ENCODE measurements at places on chromosomes 5 and 9.
A peak's percentile ranks its signal among the peaks of the same experiment; 100 is the strongest.

DNA sequence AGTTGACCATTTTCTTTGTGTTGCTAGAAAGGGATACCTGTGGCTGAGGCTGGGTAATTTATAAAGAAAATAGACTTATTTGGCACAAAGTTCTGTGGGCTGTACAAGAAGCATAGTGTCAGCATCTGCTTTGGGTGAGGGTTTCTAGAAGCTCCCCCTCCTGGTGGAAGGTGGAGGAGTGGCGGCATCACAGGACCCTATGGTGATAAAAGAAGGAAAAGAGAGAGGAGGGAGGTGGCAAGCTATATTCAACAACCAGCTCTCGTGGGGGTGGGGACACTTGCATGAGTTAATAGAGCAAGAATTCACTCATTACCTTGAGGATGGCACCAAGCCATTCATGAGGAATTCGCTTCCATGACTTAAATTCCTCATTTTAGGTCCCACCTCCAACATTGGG, 2041.4 kb upstream of the CDH9 start:
- no peak for DNase-seq

DNA sequence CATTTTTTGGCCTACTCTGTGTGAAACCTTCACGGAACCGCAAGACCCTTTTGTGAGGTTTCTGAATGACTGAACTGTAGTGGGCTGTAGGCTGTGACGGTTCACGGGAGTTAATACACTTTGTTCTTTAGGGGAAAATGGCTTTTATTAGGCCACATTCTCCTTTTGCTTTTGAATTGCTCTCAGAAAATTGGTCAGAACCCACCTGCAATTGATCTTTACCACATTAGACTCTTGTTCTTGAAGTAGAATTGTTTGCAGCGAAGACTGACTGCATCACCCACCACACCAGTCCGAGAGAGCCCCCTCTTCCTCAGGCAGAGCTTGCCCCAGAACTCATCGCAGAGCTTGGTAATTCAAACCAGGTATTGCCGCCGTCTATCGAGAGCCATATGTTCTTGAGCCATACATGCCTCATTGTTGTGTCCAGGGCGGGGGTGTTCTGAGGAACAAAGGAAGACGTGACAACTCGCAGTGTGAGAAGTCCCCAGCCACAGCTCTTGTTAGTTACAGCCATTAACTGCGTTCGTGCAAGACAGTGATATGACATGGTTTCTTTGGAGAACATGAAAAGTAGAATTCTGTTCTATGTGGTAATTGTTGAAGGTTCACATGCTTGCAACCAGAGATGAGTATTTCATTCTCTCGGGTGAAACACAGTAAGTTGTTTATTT, 166.4 kb upstream of the OTULINL start:
- no peak for DNase-seq

GRCh38 chr9:68492806-68493205, 47.9 kb downstream of the TMEM252 start:
- no peak for DNase-seq

GRCh38 chr5:43019614-43020398, 20.3 kb downstream of the ANXA2R start:
- DNase-seq: no peak

DNA sequence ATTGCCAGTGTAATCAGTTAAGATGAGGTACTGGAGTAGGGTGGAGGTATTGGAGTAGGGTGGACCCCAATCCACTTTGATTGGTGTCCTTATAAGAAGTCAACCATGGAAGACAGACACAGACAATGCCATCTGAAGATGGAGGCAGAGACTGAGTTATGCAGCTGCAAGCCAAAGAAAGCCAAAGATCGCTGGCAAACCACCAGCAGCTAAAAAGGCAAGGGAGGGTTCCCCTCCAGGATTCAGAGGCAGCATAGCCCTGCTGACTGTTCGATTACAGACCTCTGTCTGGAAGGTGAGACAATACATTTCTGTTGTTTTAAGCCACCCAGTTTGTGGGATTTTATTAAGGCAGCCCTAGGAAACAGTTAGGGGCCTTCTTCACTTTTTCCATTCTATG, 30.5 kb upstream of the CKMT2 start:
- DNase-seq: no peak

- DNase-seq: no peak
Measured at GRCh38 chr9:101437806-101438232, 2.2 kb upstream of the ALDOB start.

DNA sequence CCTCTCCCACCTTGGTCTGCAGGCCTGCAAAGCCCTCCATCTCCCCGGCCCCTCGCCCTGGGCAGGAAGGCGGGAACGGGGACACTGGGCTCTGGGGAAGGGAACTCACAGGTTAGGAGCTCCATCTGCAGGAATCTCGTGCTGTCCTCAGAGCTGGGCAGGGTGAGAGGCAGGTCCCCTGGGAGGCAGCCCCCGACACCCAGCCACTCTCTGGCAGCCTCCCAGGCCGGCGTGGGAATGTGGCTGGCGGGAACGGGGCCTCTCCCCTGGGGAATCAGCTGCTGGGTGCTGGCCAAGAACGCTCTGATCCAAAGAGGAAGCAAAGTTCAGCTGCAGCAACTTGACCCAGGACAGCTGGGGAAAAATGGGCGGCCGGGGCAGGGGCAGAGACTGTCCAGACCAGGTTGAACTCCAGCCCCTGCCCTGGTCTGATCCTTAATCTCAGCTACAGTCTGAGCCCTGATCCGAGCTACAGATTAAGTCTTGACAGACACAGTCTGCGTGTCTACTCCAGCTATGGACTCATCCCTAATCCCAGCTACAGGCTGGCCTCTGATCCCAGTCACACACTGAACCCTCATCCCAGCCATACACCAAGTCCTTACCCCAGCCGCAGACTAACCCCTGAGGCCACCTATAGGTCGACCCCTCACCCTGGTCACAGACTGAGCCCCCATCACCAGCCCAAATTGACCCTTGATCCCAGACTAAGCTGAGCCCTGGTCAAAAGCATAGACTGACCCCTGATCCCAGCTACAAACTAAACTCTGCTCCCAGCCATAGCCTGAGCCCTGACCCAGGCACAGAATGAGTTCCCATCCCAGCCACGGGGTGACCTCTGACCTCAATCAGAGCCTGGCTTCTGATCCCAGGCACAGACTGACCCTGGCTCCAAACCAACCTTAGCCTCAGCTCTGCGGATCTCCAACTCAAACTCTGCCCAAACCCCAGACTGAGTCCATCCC, 37.3 kb upstream of the EGFL7 start:
- DNase-seq: peak; percentile 83

DNA sequence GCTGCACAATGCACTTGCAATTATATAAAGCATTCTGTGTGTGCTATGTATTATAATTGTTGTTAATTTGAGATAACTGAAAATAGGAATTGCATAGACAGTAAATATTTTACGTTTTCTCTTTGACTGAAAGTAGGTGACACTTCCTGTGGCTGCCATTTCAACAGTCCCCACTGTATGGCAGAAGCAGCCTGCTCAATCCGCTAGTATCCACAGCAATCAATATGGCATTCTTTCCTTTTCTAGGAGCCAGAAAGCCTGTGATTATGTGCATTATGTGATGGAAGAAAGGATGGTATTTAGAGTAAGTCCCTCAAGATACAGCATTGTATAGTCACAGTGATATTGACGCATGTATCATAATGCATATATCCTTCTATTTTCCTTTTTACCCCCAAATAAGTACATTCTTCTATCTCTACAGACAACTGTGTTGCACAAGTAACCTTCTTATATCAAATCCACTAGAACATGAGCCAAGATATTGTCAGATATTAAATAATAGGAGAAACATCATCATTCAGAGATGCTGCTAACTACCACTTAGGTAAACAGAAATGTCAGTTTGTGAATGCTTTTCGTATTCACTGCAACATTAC, 59.7 kb downstream of the CARTPT start:
- no peak for DNase-seq

GRCh38 chr5:57839437-57840079, 356.9 kb upstream of the ACTBL2 start:
- DNase-seq: no peak

DNA sequence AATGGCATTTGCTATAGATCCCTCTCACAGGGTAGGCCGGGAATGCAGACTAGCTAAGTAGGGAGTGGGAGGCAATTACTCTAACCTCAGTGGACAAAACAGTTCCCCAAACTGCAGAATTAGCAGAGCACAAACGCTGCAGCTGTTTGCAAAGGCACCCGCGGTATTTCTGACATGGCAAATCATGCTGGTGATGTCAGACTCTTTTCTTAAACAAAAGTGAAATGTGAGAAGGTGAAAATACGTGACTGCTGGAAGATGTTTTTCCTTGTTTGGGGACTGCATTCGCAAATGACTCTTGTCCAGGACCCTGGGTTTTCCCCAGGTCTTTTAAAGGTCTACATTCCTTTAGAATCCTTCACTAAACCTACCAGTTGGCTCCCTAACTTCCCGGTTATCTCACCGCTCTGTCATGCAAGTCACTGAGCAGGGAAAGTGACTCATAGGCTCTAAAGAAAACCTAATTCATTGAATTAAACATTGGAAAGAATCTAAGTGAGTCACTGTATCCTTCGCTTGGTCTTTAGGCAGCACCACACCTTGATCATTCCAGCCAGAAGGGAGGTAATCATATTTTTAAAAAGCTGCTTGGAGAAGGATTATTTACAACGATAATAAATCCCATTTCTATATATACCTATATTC, 91.5 kb upstream of the DNAH5 start:
- peak; percentile 50 for DNase-seq

GRCh38 chr5:128491291-128491690, 46.8 kb downstream of the FBN2 start:
- DNase-seq: no peak

DNA sequence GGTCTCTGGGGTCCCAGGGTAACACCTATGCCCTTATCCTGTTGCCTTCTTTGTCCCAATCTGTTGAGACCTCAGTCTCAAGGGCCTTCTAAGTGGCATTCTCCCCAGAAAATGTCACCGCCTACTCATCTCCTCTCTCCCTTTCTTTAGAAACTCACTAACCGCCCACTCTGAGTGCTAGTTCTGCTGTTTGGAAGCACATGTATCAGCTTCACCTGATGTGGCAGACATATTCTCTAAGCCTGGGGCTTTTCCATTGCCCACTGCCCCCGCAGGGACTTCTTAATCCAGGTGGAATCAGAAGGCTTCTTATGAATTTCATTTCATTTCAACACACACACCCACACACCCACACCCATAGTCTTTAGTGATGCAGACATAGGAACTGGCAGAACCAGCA, 165.1 kb downstream of the ASTN2 start:
- no peak for DNase-seq

DNA sequence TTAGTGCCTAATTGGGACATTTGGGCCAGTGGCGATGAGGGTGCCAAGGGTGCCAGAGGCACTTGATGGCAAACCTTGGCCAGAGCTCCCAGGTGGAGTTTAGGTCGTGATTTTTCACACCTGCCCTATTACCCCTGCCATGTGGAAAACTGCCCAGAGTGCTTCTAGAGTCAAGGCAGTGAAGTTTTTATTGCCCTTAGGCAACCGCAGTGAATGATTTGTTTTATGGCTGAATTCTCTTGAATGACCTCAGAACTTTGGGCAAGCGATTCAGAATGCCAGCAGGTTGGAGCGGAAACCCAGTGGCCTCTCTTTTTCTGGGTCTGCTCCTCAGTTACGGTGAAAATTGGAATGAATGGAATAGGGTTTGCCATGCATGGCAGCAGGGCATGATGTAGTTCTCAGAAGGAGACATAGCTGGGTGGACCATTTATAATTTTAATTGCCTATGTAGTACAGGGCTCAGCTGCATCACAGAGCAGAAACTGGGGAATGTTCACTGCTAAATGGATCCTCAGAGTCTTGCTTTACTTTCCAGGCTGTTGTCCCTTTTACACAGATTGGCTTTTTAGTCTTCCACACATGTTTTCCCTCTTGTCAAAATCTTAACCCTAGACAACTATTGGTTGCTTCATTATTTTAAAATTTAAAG, 820.0 kb upstream of the SEMA6A start:
- no peak for DNase-seq

- no peak for DNase-seq
Measured at GRCh38 chr9:91285729-91286353, 75.9 kb downstream of the AUH start.

DNA sequence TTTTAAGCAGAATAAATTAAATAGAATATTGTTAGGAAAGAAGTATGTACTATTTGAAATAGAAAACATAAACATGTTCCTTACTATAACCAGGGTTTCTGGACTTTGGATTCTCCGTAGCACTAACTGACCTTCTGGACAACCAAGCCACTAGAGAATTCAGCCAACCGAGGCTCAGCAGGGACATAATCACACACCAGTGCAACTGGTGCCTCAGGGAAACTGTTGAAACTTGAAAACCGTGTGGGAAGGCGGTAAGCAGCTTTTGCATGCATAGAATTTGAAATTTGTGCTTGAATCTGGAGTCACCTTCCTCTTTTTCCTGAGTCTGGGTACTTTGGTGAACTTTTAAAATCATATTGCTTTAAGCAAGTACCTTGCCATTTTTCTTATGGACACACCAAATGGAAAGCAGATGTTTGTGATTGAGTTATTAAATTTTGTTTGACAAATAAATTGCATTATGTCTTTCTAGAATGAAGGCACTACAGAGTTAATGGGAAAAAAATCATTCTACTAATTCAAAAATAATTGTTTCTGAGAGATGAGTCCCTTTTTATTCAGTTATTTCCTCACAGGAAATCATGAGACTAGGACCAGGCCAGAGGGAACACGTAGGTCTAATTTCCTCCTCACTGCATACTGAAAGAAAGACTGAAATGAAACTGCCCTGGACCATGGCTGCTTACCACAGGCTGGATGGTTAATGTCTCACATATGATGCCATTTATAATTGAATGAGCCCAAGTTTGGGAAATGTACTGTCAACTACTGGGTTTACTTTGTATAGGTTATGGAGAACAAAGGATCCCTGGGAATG, 20.6 kb upstream of the SCAMP1 start:
- DNase-seq: no peak

DNA sequence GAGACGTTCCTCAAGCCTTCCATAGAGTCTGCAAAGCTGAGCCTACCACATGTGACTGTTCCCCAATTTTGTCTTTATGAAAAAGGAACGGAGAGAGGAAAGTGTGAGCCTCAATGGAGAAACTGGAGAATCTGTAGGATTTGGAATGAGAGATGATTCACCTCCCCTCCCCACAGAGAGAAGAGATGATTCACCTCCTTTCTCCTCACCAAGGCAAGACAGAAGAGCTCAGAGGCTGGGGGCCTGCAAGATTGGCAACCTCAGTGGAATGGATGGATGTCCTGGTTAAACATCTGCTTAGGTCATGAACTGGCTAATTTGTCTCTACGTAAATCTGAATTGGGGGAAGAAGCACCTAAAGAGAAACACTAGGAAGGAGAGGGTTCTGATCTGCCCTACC, 17.0 kb upstream of the MOCS2 start:
- no peak for DNase-seq

DNA sequence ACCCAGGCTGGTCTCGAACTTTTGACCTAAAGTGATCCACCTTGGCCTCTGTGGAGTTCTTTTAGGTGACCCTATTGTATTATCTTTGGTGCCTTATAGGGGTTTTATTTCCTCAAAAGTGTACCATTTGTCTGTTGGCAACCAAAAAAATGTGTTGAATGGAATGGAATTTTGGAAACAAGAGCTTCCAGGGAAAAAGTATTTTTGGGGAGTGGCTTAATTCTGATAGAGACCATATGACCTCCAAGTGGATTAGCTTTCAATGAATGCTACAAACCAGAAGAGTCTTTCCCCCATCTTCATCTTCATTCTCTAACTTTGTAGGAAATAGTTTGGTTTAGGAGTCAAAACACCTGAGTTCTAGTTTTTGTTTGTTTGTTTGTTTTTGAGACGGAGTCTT, 3.4 kb upstream of the OGN start:
- DNase-seq: no peak

- peak; percentile 65 for DNase-seq
Measured at GRCh38 chr5:150544611-150545219, 36.8 kb downstream of the NDST1 start.

GRCh38 chr5:80246995-80247729, 8.7 kb downstream of the SERINC5 start:
- no peak for DNase-seq

Measured in mesothelial cell of epicardium (in vitro differentiated cells).